ENCODE measurements at places on chromosomes 5 and 9.
A peak's percentile ranks its signal among the peaks of the same experiment; 100 is the strongest.

DNA sequence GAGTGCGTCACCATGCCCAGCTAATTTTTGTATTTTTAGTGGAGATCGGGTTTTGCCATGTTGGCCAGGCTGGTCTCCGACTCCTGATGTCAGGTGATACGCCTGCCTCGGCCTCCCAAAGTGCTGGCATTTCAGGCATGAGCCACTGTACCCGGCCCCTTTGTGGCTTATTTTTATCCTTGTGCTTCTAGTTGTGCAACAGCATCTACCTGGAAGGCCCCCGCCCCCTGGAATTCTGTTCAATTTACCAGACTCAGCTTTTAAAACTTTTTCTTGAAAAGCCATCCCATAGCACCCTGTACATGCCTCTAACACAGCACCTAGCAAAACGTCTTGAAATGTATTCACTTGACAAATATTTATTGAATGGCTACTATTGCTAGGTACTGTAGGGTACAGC is 9.7 kb upstream of the GPBP1 start:
- DNase-seq: no peak

DNA sequence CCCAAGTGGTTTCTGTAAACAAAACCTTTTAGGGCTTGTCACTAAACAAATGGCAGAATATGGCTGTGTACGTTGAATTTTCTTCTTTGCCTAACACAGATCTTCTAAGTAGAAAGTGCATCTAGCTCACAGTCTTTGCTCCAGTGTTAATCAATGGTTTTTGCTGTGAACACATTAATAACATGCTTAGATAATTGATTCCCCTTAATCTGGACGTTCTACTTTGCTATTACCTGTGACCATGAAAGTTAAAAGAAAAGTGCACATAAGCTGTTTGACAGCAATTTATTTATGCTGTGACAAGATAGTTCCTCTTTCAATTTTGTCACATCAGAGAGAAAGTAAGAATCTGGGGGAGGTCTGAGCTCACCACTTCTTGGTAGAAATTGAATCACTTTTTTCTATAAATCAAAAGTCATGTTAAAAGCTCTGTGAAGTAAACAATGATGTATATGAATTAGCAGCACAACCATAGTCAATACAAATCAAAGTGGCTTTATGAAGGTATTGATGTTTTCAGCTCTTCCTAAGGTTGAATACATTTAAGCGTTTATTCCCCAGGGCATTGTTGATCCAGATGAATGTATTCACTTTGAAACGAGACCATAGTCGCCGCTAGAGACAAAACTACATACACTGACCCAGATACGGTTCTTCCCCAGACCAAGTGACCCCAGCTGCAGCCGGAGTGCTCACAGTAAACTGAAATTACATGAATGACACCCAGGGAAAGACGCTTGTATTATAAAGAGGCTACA is 174.6 kb upstream of the ZNF608 start:
- DNase-seq: peak; percentile 49

GRCh38 chr5:75886706-75887105 is 169.5 kb upstream of the POC5 start:
- DNase-seq: no peak

DNA sequence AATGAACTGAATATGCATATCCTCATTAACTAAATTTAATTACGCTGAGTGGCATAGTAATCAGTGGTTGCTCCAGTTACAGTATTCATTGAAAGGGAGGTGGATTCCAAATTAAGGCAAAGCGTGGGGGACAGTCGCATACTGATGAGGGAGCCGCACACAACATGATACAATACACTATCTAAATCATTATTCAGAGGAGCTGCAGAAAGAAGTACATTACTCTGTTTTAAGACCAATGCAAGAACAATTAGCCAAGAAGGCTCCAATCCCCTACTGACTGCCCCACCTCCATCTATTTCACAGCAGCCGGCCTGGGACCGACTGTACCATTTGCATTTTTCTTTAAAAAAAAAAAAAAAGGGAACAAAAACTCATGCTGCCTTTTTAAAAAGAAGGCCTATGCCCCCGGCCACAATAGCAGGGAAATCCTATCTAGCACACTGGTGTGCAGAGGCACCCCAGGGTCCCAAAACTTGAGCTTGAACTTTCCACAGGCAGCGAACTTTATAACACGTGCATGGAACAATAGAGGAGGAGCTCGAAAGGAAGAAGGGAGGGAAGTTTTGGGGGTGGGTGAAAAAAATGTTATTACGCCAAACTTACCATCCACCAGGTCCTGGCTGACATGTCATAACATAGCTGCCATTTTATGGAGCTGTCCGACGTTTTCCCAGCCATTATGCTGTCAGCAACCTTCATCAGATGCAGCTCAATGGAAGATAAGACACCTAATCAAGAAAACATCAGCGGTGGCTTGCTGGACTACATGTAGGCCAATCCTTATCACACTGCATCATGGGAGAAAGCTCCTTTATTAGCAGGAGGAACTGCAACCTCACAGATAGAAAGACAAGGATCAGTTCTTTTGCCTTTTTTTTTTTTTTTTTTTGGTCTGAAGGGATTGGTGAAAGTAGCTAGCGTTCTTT is 161.6 kb downstream of the ZDHHC21 start:
- no peak for DNase-seq

- DNase-seq: no peak
Observed at GRCh38 chr5:106454651-106455415, 1215.9 kb downstream of the EFNA5 start.

- no peak for DNase-seq
Observed at GRCh38 chr9:102519423-102519822, 475.7 kb upstream of the CYLC2 start.

GRCh38 chr9:34396276-34397214 is 19.8 kb upstream of the MYORG start:
- DNase-seq: no peak

DNA sequence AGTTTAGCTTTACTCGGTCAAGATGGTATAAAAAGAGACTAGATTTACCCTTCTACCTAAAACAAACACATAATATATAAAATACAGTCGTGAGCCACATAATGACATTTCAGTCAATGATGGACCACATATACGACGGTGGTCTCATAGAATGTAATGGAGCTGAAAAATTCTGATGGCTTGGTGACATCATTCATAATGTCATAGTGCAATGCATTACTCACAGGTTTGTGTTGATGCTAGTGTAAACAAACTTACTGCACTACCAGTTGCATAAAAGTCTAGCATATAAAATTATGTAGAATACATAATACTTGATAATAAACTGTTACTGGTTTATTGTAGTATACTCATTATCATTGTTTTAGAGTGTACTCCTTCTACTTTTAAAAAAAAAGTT is 115.9 kb upstream of the GDNF start:
- no peak for DNase-seq

GRCh38 chr9:133121198-133121914 is at the start of gene RALGDS:
Gene RALGDS (minus strand): TSS chr9:133121240. CDS start chr9:133121154, 86 bp downstream.
- DNase-seq: peak; percentile 99

Data from GM20000 (cell line).